ENCODE measurements at places on chromosomes 5 and 9.

DNA sequence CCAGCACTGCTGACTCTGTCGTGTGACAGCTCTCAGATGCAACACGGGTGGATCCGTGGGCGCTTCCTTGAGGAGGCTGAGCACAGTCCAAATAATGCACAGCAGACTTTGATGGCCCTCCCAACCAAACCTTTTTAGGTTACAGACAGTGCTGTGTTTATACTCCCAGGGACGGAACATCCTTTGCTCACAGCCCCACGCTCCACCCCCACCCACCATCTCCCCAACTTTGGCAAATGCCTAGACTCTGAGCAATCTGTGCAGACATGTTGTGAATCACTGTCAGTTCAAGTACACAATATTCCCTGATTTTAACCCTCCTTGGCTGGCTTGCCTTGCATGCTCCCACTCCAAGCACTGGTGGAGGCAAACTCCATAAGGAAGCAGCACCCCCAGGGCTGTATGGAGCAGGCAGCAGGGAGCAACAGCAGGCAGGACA, 324.6 kb downstream of the MLLT3 start:
- no peak for DNase-seq

- no peak for DNase-seq
Observed at GRCh38 chr5:167555565-167556166, 735.8 kb upstream of the WWC1 start.

DNA sequence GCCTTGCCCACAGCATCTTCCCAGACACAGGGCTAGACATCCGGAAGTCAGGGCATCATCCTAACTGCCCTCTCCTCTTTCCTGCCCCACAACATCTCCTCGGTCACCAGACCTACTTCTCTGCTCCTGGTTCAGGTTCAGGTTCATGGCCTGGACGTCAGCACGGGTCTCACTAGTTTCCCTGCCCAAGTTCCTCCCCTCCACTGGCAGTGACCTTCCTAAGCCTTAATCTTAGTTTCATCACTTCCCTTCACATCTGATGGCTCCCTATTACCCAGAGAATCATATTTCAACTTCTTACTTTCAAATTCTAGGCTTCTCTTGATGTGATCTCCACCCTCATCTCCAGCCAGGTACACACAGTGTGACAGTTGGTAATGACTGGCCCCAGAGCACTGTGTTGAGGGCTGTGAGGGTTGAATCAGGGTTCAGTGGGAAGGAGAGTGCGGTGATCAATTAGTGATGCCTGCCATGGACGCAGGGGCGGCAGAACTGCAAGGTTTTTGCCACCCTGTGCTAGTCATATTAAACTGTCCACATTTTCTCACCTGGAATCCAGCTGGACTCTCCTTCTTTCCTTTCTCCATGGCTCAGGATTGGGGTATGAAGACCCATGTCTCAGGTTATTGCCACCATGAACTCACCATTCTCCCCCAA, 34.3 kb upstream of the CRB2 start:
- no peak for DNase-seq

- no peak for DNase-seq
Observed at GRCh38 chr5:172561151-172561550, 79.9 kb upstream of the NEURL1B start.

DNA sequence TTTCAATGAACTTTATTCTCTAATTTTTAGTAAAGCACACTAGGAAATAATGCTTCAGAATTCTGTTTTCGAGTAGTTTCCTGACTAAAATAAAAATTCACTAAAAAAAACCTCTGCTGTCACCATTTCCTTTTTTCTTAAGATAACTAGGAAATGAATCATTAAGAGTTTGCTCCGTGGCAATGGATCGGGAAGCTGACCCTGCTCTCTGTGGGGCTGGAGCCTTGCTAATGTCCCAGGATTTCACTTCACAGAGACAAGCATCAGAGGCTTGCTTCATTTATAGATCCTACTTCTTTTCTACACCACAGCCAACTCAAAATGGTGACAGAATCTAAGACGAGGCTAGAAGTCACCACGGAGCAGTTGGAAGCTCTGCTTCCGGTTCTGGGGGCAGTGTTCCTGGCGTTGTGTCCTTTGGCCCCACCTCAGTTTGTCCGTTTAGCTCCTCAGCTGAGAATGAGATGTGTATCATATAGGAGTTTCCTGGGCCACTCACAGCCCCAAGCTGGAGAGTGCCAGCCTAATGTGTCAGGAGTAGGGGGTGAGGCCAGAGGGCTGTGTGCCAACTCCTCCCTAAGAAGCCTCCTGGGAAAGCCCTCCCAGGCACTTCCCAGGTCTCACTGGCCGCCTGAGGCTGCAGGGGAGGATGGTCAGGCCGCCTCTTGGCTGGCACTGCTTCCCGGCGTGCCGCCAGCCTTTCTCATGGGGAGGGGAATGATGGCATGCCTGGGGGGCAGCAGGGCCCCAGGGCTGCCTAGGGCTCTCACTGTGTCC, 19.6 kb downstream of the TENT4A start:
- no peak for DNase-seq

GRCh38 chr9:71765693-71766092, 2.6 kb downstream of the CEMIP2 start:
- DNase-seq: no peak

DNA sequence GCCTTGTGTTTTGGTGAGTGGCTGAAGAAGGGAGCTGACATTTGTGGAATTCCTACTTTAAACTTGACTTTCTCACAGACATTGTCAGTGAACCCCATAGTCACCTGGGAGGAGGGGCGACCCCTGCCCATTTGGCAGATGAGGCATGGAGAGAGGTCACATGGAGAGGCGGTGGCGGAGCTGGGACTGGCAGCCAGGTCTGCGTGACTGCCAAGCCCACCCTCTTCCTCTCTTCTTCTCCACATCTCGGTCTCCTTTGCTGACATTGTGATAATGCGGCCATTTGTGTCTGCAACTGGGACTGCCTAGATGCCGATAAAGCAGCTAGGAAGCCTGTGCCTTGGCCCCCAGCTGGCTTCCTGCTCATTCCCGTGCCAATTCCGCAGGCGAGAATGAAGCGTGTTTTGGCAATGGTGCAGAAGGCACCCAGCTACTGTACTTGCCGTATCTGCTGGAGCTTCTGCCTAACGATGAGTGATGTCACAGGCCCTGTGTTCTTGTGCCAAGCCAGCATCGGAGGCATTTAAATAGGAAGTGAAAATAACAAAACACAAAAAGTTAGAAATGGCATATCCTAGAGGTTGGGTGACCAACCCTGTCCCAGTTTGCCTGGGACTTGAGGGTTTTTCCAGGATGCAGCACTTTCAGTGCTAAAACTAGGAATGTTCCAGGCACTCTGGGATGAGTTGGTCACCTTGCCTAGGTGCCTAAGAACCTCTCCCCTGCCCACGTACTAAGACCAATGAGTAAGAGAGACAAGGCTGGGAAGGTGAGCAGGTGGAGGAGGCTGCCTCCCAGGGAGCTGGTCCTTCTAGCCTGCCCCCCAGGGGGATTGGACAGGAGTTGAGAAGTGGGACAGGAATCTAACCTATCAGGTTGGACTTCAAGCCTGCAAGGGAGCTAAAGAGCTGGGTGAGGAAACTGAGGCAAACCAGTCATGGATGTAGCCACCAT, 23.6 kb downstream of the OLFML2A start:
- no peak for DNase-seq

GRCh38 chr5:40909264-40909663, at the start of gene C7:
C7 (plus strand) TSS chr5:40909497; CDS start chr5:40909611, 114 bp downstream.
- DNase-seq: no peak

DNA sequence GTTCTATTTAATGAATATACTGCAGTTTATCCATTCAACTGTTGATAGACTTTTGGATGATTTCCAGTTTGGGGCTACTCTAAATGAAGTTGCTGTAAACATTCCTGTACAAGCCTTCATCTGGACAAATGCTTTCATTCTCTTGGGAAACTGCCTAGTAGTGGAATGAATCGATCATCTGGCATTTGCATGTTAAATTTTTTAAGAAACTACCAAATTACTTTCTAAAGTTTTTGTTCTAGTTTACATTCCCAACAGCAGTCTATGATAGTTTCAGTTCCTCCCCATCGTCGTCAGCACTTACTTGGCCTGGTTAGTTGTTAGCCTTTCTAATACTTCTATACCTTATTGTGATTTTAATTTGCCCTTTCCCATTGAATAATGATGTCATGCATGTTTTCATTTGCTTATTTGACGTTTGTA, 306.3 kb downstream of the FER start:
- no peak for DNase-seq

- no peak for DNase-seq
Observed at GRCh38 chr9:134057751-134058701, 9.8 kb downstream of the BRD3 start.

DNA sequence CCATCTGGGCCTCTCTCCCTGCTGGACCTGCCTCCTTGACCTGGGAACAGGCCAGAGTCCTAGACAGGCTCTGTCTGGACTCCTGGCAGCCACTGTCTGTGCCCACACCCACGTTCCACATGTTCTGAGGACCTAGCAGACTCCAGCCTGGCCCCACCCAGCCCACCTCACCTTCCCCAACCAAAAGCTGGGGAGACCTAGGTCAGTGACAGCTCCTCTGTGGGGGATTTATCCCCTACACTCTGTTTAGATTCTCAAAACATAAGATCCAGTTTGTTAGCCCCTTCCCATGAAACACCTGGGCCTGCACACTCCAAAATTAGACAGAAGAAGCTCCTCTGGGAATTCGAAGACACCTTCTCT, 59.8 kb upstream of the ADAMTS2 start:
- no peak for DNase-seq

GRCh38 chr5:147752033-147752432, 30.5 kb downstream of the JAKMIP2 start:
- no peak for DNase-seq

DNA sequence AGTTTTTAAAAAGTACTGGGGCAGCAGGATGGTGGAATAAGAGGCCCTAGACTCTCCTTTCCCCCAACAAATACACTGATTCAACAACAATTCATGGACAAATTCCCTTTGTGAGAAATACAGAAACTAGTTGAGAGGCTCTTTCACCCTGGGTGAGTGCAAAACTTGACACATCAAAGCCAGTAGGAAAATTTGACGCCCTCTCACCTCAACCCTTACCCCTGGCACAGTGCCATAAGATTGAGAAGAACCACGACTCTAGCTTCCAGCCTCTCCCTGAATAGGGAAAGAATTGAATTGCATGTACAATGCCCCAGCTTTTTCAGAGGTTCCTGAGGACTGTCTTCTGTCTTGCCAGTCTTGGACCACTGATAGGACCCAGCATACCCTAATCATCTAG, 12.3 kb downstream of the KIF4B start:
- no peak for DNase-seq

GRCh38 chr5:143114481-143114880, 289.0 kb downstream of the NR3C1 start:
- no peak for DNase-seq

GRCh38 chr9:15144622-15145061, 162.4 kb downstream of the TTC39B start:
- no peak for DNase-seq

Measured in NCI-H1048 (cell line).